Activated T-helper 1 cell treated with anti-CD3 and anti-CD28 coated beads, Interleukin-2, amount 50 U/mL, for 16 hours (primary cell): ENCODE measurements at places on chromosomes 12 and 14.

DNA sequence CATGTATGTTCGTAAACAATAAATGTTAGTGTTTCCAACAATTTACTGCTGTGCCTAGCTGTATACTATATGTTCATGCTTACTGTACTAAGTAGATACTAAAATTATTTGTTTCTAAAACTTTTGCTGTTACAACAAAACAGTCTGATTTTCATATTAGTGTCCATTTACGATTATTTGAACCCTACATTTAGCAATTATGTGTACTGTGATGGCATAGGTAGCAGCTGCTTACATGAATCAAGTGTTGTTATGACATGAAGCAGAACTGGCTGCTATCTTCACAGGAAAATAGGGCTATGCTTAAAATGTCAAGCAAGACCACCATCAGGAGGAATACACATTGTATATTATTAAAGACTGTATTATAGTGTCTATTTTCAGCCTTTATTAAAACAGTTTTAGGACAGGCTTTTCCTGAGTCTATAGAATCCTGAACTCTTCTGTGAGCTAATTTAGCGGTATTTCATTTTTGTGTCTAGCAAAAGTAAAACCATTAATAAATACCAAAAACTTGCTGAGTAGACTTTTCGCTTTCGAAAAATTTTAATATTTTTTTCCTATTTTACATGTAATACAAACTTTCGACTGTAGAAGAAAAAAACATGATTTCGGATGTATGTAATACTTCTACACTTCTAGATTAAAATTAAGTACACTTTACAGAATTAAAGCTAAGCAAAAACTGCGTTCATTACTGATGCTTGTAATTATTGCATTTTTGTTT is 1.1 kb upstream of the WDR89 start:
- DNase-seq, result no peak

DNA sequence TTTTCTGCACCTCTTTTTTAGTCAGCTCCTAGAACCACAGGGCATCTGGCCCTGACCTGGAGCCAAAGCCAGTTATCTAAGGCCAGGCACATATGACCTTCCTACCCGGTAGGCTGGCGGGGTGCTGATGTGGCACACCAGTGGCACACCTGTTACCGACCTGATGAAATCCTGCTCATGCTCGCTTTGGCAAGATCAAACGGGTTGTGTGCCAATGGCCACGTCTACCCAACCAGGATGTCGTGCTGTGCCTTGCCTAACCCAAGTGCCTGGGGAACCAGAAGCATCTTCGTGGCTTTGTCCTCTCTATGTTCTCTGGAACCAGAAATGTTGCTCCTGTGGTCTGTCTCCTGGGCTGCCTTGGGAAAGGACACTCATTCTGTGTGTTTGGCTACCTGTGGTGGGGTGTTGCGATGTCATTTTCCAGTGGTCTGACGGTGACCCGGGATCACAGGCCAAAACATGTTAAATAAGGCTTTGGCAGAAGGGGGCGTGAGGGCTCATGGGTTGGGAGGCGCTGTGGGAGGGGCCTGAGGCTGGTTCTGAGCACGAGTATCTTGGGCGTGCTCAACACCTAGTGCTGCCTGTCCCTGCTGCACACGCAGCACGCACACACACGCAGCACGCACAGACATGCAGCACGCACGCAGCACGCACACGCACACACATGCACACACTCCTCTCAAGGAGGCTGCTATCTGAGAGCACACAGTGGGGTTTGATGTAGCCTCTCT is 27.9 kb downstream of the CCNK start:
- no peak for DNase-seq

- no peak for DNase-seq
These were observed 32.7 kb upstream of the TEX22 start for GRCh38 chr14:105365681-105366080.

DNA sequence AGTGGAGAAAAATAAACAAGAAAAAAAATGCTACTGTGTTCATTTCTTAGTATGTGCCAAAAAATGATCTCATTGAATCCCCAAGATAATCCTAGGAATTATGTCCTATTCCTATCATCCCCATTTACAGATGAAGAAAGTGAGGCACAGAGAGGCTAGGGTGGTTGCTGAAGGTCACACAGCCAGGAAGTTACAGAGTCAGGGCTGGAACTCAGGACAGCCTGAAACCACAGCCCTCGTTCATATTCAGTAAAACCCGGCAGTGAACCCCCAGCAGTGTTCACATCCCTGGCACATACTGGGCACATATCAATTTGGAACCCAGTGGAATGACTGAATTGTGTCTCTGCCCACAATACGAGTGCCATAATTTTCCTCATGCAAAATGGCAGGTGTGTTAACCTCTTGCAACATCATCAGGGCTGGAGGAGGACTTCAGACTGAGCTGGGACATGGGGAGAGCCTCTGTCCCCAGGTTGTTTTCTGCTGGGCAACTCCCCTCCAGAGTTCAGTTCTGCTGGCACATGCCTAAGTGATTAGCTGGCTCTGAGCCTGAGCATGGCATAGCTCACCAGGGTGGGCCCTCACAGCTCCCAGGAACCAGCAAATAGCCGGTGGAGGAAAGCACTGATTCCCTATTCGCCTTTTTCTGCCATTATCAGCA is 2.0 kb upstream of the PPP1CC start:
- DNase-seq, result no peak

GRCh38 chr12:116591855-116592637 is 32.9 kb downstream of the MAP1LC3B2 start:
- no peak for DNase-seq

DNA sequence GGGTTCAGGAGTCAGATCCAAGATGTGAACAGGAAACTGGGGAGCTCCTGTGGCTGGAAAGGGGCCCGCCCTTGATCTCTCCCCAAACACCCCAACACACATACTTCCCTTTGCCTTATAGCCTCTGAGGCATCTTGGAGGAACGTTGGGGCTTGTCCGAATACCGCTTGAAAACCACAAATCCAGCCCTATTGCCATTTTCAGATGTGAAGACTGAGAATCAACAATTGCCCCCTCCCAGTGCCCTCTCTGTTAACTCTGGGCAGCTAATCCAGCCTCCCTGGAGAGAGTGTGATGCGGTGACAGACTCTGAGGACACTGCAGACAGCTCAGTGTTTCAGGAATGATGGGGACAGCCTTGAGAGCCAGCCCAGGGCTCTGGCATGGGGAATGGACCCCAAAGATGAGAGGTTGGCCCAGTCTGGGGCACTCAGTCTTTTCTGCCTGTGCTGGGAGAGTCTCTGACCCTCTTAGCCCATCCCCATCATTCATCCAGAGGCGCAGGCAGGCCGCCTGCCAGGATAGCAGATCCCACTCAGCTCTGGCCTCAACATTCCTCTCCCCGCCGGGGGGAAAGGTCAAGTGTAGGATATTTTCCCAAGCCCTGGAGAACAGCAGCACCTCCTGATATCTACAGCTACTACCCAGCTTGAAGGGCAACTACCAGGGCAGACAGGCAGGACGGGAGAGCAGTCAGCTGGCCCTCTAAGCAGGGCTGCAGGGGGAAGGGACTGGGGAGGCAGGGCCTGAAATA is 24.6 kb upstream of the LTBP2 start:
- no peak for DNase-seq

- no peak for DNase-seq
These were observed 11.3 kb downstream of the VASH1 start for GRCh38 chr14:76772300-76773187.

- DNase-seq, result no peak
These were observed 60.9 kb downstream of the ELK3 start for GRCh38 chr12:96255077-96255476.

DNA sequence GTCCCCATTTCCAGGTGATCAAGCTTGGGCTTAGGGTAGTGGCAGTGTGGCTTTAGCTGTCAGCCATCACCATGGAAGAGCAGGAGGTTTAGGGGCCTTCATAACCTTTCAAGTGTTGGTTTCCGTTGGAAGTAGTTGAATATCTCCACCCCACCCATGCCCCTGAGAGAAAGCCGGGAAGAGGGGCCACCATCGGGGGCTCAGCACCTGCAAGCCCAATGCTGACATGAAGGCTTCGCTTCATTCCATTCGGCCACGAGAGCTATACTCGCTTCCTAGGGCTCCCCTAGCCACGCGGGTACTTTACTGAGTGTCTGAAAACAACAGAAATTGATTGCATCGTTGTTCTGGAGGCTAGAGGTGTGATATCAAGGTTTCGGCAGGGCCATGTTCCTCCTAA is 234.8 kb downstream of the ZFP36L1 start:
- DNase-seq, result no peak

- no peak for DNase-seq
These were observed 62.6 kb upstream of the NTF3 start for GRCh38 chr12:5369298-5369697.

GRCh38 chr12:84218406-84218805 is 694.2 kb downstream of the SLC6A15 start:
- DNase-seq, result no peak

GRCh38 chr14:72256055-72256454 is 323.8 kb downstream of the RGS6 start:
- DNase-seq, result no peak

- no peak for DNase-seq
These were observed 352.5 kb downstream of the C12orf50 start for GRCh38 chr12:87676731-87677130.

GRCh38 chr14:39880106-39880695 is 448.0 kb upstream of the FBXO33 start:
- DNase-seq, result no peak

- DNase-seq, result no peak
These were observed 25.9 kb downstream of the CD9 start for GRCh38 chr12:6226002-6226678.

GRCh38 chr12:267581-268482 is 5.2 kb upstream of the SLC6A13 start:
- DNase-seq, result no peak

DNA sequence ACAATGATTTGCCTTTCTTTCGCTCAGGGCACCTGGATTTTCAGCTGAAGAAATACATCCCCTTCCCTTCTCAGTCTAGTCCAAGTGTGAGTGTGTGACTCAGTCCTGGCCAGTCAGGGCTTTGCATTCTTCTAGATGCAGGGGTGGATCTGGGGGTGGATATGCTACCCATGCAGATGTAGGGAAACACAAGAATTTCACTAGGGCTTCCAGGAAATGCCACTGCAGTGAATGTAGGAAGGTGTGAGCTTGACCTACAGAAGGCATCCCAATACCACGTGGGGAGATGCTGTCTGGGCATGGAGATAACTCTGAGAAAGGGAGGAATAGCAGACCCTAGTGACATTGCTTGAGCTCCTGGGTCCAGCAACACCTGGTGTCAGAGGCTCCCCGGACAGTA is 404.2 kb downstream of the GLT1D1 start:
- no peak for DNase-seq

DNA sequence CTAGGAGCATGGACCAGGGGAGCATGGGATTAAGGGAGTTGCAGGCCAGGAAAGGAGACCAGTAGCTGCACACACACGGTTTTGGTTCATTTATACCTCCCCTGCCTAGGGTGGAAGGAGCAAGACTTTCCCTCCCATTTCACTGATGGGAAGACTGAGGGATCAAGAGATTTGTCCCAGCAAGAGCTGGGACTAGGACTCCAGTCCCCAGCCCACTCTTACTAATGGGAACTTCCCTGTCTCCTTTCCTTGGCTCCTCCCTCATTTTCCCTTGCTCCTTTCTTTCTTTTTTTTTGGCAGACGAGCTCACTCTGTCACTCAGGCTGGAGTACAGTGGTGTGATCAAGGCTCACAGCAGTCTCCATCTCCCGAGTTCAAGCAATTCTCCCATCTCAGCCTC is 13.0 kb downstream of the SCNN1A start:
- DNase-seq, result no peak

GRCh38 chr12:108313606-108314351 is 25.3 kb downstream of the CMKLR1 start:
- DNase-seq, result no peak

DNA sequence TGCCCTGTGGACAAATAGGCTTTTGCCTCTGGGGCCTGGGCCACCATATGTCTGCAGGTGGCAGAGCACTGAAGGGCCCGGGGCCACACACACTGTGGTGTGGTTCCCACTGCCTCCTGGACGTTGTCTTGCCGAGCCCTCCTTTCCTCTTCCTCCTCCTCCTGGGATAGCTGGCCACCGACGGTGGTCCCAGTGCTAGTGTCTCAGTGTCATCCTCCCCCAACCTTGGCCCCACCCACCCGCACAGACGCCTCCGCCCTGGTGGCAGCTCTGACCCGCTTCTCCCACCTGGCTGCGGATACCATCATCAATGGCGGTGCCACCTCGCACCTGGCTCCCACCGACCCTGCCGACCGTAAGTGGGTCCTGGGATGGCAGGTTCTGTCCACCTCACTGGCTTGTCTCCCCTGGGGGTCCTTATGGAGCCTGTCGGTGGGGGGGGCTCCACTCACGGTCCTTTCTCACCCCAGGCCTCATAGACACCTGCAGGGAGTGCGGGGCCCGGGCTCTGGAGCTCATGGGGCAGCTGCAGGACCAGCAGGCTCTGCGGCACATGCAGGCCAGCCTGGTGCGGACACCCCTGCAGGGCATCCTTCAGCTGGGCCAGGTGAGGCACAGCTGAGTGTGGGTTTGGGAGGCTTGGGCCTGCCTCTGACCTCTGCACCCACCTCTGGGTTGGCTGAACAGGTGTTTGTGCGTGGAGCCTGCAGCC is 23.5 kb downstream of the HIP1R start:
- no peak for DNase-seq

DNA sequence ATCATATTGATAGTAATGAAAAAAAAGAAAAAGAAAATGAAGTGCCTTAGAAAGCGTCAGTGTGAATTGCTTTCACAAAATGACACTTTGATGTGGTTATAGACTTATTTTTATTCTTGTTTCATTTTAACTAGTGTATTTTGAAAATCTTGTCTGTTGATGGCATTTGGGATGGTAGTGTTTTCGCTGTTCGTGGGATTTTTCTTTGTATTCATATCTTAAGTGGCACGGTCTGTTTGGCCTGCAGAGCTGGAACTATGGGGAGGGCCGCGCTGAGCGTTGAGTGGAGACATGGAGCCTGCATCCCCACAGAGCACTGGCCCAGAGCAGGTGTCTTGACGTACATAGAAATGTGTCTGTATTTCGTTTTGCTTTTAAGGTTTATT is 61.6 kb downstream of the WDR20 start:
- no peak for DNase-seq

DNA sequence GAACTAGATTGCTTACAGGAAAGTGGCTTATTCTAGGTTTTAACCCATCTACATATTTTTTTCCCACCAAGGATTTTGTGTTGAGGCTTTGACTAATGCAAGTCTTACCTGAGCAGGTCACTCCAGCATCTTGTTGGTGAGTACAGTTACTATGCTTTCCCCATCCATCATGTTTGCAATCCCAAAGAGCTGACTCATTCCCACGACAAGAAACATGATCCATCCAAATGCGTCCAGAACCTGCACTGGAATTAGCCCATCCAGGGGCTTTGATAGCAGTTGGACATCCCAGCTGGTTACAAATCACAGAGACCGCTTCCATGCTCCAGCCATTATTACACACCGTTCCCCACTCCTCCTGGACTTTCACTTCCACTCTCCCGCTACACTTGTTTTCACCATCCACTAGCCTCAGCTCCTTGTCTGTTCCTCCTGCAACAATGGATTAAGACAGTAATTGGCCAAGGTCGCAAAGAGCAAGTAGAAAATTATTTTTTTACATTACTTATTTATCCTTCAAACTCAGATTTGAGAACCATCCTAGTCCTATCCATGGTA is 2.5 kb downstream of the CD163 start:
- no peak for DNase-seq

GRCh38 chr12:128989287-128989686 is 136.0 kb downstream of the GLT1D1 start:
- DNase-seq, result no peak

- no peak for DNase-seq
These were observed 91.2 kb downstream of the RFLNA start for GRCh38 chr12:124386059-124386458.

GRCh38 chr12:65787056-65787865 is 37.0 kb upstream of the HMGA2 start:
- no peak for DNase-seq

GRCh38 chr12:24608637-24609285 is 340.1 kb downstream of the BCAT1 start:
- no peak for DNase-seq
